ENCODE measurements at places on chromosomes 5 and 9. TPM values are rescaled to one million over a fixed set of nuclear protein-coding genes. Genes with fewer than 3 reads are reported as not detected.

Gene CLIC3
- not detected for total RNA-seq

DNA sequence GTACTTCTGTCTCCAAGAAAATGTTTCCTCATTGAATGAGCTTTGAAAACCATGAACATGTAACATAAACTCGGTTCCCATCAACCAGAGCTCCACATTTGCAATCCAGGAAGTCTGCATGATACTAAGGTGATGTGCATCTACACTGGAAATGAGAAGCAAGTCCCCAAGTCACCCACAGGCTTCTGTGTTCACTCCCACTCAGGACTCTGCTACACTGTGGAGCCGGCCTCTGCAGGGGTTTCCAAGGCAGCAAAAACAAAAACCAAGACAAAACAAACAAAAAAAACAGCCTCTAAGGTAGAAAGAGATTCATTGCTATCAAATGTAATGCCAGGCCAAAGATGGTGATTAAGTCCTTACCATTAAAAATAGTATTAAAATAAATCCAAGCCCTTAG is 593.7 kb downstream of the IRX1 start:
- no peak for DNase-seq

- no peak for DNase-seq
Measured at GRCh38 chr5:125478599-125478998, 732.2 kb upstream of the ZNF608 start.

DNA sequence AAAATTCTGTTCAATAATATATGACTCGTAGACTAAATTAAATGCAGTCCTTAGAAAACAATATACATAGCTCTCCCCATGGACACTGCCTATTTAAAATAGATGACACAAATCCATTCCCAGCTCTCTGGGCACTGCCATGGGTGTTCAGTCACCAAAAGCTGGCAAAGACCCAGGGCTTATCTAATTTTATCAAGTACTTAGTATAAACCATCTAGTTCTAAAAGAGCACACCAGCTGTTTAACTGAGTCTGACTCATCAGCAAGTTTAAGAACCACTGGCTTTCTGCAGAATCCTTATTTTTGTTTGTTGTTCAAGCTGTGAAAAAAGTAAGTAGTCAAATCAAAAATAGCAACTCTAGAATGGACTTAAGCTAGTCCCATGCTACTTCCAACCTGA is 107.6 kb downstream of the PLPP1 start:
- DNase-seq = no peak

- no peak for DNase-seq
Measured at GRCh38 chr5:9394221-9394620, 151.7 kb downstream of the SEMA5A start.

Gene SH3RF2
- not detected for total RNA-seq

GRCh38 chr5:135989686-135990085 is 34.9 kb upstream of the LECT2 start:
- no peak for DNase-seq

DNA sequence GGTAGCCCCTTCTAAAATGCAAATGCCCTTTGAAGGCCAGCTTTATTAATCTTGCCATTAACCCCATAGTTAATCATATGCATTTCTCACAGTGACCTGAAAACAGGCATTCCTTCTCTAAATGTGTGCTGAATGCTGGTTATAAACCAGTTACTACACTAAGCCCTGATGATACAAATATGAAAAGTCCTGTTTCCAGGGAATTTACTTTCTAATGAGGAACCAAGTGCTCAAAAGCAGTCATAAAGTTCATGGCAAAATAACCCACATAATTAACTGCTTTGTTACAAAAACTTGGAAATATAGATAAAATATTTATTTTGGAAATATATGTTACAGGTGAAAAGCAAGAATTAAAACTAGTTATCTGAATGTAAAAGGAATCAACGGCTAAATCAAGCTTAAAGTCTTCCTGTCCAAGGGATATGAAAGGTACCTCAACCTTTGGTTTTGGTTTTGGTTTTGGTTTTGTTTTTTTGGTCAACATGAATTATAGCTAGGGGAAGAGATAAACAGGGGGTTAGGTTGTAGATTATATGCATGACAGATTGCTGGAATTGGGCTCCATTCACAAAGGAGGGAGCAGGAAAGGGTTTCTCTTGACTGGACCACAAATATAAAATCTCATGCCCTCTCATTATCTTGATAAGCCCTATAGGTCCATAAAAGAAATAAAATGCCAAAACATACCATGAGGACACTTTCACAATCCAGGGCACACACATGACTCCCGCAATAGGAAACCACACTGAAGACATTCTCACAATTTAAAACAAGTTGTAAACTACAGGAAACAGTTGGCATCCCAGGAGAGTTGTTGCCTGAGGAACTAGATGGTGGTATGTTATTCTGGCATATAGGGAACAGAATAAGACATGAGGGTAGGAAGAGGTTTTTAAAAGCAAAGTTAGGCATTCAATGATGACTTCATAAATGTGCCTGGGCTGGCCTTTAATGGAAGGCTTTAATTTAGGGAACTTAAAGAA is 46.7 kb upstream of the MACIR start:
- no peak for DNase-seq

DNA sequence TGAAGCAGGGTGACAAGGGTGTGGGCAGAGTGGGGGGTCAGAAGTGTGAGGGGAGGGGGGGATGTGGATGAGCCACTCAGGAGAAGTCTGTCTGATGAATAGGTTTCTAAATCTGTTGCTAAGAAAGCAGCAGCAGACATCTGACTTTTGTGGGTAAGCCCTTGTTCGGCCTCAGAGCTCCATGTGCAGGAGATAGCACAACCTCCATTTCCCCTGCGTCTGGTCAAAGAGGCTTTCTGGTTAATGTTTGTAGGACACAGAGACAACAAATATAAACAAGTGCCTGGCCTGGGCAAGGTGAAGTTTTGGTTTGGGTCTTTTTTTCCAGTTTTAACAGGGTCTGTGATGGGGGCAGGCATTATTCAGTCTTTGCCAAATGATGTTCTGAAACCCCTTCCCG is 57.0 kb upstream of the GNE start:
- DNase-seq = no peak

DNA sequence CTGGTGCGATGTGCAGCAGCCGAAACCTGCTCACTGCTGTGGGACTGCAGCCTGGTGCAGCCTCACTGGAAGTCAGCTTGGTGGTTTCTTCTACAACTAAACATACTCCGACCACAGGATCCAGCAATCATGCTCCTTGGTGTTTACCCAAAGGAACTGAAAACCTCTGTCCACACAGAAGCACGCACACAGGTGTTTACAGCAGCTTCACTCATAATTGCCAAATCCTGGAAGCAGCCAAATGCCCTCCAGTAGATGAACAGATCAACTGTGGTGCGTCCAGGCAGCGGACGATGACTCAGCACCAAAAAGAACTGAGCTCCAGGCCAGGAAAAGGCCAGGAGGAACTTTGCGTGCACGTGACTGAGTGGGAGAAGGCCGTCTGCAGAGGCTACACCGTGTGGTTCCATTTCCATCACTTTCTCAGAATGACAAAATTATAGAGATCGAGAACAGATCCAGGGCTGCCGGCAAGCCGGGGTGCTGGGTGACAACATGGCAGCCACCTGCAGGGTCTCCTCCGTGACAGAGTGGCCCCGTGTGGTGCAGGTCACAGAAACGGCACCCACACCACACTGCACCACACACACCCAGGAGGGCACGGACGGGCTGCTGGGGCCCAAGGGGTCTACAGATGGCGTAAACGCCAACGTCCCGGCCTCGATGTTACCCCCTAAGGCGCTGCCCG is 23.1 kb upstream of the NSMF start:
- no peak for DNase-seq

GRCh38 chr9:133681658-133682306 is 45.6 kb downstream of the DBH start:
- DNase-seq = no peak

Gene HTR4
- total RNA-seq = not detected

DNA sequence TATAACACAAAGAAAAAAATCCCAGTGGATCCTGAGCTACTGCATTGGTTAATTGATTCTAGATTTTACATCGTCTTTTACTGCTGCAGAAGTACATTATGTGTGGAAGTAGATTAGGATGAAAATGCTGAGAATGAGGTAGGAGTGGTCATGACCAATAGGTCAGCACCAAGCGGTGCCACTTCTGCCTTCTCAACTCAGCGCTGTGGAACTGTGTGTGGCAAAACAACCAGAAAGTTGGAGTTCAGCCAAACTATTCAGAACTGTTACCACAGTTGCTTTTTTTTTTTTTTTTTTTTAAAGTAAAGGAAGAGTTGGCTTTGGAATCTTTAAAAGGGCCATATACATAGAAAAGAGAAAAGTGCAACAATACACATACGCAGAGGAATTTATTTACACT is 24.2 kb downstream of the POU5F2 start:
- no peak for DNase-seq

DNA sequence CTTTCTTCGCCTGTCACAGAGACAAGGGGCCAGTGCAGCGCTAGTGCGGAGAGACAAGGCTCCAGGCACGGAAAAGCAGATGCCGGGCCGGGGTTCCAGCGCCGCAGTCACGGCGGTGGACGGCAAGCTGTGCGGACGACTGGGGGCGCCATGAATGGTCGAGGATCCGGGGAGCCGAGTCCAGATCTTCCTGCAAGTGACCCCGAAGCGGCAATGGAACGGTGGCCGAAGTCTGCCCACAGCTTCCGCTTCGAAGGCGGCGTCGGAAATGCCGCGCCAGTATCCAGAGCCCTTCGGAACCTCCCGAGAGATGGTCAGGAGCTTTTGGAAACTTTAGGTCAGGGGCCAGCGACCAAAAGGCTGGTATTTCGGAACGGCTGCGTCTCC is 601 bp upstream of the FAF2 start:
- no peak for DNase-seq

DNA sequence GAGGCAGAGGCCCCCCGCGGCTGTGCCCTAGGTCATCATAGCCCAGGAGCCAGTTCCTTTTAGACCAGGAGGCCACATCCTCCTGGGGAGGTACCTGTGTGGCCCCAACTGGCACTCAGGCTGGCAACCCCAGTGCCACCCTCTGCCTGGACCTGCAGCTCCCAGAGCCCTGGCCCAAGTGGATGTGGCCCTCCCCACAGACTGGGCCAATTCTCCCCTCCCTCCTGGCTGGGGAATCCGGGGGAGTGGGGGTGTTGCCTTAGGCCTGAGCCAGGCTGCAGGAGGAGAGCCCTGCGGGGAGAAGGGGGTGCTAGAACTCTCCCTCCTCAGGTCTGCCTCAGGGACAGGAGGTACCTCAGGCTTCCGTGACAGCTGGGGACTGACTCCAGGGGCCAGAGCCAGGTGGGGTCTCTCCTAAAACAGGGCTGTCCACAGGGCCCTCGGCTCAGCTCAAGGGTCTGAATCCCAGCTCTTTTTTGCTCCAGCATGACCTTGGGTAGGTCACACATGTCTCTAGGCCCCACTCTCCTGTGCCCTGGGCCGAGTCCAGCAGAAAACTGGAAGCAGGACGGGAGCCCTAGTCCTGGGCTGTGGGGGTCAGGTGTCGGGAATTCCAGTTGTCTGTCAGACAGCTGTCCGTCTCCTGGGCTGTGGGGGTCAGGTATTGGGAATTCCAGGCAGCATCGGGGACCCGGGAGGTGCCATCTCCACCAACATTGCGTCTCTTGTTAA is 9.6 kb downstream of the DNLZ start:
- peak; percentile 62 for DNase-seq

GRCh38 chr5:83731638-83732037 is 11.0 kb upstream of the HAPLN1 start:
- DNase-seq = no peak

DNA sequence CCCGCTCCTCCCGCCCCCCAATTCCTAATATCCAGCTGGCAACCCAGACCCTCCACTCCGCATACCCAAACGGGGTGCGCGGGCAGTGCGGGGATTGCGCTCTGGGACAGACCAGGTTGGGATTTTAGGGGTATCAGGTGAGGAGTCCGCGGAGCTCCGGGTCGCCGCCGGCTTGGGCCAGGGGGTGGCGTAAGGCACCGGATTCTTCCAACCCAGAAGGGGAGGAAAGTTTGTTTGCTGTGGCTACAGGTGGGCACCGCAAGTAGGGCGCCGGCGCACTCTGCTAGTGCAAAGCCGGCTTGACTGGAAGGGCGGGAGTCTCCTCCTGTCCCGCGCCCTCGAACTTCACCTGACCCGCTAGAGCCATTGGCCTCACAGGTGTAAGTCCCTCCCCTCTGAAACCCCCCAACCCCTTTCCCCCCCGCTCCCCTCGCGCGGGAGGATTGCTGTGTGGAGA is 709 bp downstream of the IQGAP2 start:
- DNase-seq = no peak

DNA sequence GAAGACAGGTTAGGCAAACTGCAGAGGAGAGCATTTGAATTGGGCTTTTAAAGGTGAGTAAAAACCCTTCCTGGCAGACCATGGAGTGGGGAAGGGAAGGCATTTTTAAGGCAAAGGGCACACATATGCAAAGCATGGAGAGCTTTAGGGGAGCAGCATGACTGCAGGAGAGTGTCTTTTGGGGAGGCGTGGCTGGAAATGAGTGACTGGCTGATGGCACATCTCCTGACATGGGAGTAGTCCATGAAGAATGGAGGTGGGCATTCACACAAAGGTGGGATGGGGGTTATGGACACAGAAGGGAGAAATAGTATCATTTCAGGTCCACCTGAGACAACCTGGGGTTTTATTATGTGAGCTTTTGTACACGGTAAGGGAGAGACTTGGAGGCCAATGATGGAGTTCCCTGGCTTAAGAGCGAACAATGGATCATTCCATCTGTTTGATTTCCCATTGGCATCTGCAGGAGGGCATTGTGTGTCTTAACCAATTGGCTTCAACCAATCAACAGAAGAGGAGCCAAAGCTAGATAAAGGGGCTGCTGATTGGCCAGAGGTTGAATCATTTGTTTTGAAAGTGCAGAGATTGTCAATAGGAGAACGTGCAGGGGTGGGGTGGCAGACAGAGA is 2.1 kb downstream of the NSG2 start:
- no peak for DNase-seq

- no peak for DNase-seq
Measured at GRCh38 chr5:126516133-126516532, 78.9 kb downstream of the ALDH7A1 start.

Gene GABRA1
- total RNA-seq = not detected

GRCh38 chr5:125530833-125531615 is 784.6 kb upstream of the ZNF608 start:
- no peak for DNase-seq

- DNase-seq = no peak
Measured at GRCh38 chr9:113882636-113883164, 6.6 kb downstream of the ZNF618 start.

Gene DMRT2
- total RNA-seq = not detected

GRCh38 chr9:16134351-16134750 is 581.5 kb downstream of the CCDC171 start:
- DNase-seq = no peak

Gene GDF9
- total RNA-seq = 1.2 TPM

Gene LECT2
- not detected for total RNA-seq

DNA sequence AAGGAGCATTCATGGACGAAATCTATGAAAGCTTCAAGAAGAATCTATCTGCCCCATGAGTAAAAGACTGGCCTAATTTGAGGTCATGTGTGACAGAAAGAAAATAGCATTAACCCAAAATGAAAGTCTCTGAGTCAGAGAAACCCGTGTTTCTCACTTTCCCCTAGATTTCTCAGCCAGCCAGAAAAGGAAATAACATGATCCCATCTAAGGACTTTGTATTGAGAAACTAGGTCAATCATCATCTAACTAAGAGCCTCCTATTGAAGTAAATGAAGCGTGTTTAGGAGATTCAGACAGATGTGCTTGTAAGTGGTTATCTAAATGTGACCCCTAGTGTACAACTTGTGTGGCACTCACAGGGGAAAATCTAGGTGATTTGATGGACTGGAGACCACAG is 77.3 kb upstream of the ZNF366 start:
- DNase-seq = no peak

Gene EQTN
- total RNA-seq = not detected

GRCh38 chr5:23864786-23865185 is 357.4 kb downstream of the PRDM9 start:
- no peak for DNase-seq
